Activated T-cell treated with anti-CD3 and anti-CD28 coated beads for 24 hours (primary cell): ENCODE measurements at places on chromosomes 3 and 15.

- DNase-seq: no peak
These were observed 50.4 kb downstream of the ATP2B2 start for GRCh38 chr3:10454907-10455544.

GRCh38 chr15:78365917-78366316 is 25.8 kb downstream of the CRABP1 start:
- no peak for DNase-seq

DNA sequence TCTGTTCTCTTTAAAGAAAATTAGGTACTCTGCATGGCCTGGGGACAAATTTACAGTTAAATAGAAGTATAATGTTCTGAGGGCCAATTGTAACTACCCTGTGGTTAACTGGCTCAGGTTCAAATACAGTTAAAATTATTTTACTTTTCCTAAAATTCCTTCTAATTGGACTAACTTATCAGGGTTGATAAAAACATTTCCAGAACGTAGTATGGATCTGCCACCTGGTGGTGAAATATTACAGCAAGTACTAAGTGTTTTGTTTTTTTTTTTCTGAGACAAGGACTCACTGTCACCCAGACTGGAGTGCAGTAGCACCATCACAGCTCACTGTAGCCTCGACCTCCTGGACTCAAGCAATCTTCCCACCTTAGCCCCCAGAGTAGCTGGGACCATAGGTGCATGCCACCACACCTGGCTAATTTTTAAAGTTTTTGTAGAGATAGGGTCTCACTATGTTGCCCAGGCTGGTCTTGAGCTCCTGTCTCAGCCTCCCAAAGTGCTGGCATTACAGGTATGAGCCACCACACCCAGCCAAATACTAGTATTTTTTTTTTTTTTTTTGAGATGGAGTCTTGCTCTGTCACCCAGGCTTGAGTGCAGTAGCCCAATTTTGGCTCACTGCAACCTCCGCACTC is 29.2 kb downstream of the NEO1 start:
- no peak for DNase-seq

DNA sequence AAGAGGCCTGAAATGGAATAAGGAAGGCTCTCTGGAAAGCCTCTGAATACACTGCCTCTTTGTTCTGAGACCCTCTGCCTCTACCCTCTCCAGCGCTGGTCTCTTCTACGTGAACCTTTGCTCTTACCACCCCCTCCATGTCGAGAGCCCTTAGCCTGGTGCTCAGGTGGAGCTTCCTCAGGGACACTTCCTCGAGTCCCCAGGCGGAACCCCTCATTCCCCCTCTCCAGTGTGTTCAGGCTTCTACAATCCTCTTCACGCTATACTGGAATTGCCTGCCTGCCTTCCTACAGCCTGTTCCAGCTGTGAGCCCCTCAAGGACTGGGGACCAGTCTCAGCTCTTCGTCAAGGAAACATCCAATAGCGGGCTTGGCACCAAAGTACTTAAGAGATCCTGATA is 7.4 kb downstream of the STIMATE start:
- DNase-seq: no peak

DNA sequence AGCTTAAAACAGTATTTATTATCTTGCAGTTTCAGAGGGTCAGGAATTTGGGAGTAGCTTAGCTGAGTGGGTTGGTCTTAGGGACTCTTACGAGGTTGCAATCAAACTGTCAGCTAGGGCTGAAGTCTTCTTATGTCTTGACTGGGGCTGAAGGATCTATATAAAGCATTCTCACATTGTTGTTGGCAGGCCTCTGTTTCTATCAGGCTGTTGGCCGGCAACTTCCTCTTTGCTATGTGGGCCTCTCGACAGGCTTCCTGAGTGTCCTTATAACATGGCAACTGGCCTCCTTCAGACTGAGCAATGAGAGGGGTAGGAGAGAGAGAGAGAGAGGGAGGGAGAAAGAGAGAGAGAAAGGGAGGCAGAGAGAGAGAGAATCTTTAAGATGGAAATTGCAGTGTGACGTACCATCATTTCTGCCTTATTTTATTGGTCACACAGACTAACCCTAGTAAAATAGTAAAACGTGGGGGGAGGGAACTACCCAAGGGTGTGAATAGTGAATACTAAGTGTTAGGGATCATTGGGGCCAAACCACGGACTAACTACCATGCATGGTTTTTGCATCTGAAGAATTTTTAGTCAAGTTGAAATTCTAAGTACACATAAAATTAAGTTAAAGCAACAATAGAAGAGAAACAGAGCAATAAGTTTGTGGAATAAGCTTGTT is 16.1 kb downstream of the FGF7 start:
- DNase-seq: no peak
